Suppressor macrophage treated with lipopolysaccharide for 4 hours (primary cell): ENCODE measurements at places on chromosomes 16 and 17.
A peak's percentile ranks its signal among the peaks of the same experiment; 100 is the strongest.

- peak; percentile 71 for DNase-seq
These were observed 9.4 kb downstream of the C17orf100 start for GRCh38 chr17:6660805-6661463.

GRCh38 chr16:89910717-89911354 is 7.8 kb upstream of the MC1R start:
- no peak for DNase-seq

DNA sequence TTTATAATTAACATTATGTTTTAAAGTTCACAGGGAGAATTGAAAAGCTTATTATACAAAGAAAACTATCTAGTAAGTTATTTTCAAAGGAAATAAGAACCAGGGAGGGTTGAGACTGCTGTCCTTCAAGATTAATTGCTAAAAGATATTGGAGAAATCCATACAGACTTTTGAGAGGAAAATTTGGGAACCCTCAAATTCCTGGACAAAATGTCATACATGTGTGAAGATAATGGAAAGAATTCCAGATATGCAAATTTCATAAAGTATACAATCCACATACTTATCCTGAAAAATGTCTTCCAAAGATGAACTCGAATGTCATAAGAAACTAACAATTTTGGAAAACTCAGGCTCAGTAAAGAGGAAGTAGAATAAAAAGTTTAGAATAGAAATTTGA is 213.8 kb downstream of the HS3ST3A1 start:
- DNase-seq, result no peak

GRCh38 chr17:72942579-72942978 is 149.9 kb downstream of the SLC39A11 start:
- DNase-seq, result no peak

DNA sequence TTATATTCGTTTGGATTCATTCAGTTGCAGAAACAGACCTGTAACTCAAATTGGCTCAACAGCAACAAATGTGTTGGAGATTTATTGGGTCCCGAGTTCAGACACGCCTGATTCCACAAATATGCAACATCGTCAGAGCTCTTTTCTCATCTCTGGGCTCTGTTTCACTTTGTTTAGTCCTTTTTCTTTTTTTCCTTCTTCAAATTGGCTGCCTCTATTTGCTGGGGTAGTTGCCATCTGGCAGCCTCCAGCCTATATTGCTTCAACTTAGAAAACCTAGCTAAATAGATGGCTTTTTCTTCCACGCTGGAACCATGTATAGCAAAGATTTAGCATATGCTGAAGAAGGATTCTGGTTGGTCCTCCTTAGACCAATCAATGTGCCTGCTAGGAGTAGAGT is 398.5 kb downstream of the RBFOX1 start:
- DNase-seq, result no peak

DNA sequence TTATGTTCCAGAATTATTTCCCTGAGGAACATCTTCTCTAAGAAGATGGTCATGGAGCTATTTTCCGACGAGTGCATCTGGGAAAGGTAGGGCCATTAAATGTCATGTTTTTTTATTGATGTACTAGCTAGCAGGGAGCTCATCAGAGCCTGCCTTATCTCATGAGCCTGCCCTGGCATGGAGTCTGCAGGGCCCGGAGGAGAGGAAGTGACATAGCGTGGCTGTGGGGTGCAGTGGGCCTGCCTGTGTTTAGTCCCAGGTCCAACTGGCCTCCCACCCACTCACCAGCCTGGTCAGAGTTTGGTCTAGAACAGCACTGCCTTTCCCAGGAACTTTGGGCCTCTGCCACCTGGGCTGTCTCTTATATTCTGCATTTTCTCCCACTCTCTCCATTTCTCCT is 389.8 kb downstream of the SNX29 start:
- DNase-seq, result no peak

- DNase-seq, result no peak
These were observed 37.3 kb upstream of the ICAM2 start for GRCh38 chr17:64057701-64058263.

DNA sequence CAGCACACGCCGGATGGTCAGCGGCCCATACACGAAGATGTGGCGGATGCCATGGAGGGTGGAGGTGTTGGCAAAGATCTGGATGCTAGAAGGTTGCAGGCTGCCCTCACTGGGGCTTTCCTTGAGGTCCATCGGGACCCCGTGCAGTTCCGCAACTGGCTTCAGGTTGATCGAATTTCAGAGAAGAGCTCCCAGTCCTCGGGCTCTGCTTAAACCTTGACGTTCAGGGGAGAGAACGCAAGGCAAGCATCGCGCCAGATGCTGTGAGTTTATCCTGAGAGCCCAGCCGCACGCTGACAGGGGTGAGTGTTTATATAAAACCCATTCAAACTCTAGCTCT is 98.7 kb upstream of the CCL2 start:
- DNase-seq, result no peak

GRCh38 chr17:6927290-6928126 is 68.3 kb upstream of the ALOX12 start:
- peak; percentile 52 for DNase-seq

DNA sequence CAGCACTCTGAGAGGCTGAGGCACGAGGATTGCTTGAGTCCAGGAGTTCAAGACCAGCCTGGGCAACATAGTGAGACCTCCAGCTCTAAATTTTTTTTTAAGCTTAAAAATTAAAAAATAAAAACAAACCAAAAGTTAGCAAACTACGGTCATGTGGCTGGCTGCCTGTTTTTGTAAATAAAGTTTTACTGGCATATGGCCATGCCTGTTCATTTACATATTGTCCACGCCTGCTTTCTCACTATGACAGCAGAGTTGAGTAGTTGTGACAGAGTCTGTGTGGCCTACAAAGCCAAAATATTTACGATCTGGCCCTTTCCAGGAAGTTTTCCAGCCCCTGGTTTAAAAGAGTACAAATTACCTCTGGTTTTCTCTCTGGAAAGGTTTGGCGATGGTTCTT is 3.3 kb downstream of the SLX4 start:
- DNase-seq, result no peak

GRCh38 chr17:17347234-17347955 is 44.2 kb downstream of the NT5M start:
- DNase-seq, result no peak

GRCh38 chr16:3718019-3718391 is 681 bp upstream of the TRAP1 start:
- DNase-seq, result no peak

GRCh38 chr17:49955157-49955556 is 13.8 kb upstream of the DLX4 start:
- no peak for DNase-seq

DNA sequence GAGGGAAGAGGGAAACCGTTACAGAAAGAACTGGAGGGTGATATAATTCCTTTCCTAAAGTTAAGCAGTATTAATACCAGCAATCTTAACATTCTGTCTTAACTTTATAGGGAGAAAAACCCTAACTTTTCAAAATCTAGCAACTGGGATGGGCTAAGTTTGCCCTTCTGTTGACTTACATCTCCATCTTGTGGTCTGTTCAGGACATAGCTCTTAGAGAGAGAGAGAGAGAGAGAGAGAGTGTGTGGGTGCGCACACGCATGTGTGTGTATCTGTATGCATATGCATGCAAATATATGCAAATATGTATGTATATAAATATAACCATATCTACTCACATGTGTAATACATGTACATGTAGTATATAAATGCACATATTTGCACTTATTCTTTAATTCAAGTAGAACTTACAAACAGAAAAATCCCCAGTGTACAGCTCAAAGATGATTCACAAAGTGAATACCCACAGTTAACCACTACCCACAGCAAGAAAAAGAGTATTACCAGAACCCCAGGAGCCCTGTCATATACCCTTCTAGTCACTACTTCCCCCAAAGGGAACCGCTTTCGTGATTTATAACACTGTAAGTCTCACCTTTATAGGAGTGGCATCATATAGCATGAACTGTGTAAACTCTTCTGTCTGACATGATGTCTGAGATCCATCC is 46.5 kb downstream of the STX8 start:
- peak; percentile 11 for DNase-seq

- no peak for DNase-seq
These were observed 22.6 kb upstream of the MGAT5B start for GRCh38 chr17:76845541-76846017.
